ENCODE measurements at places on chromosomes 11 and 22.

GRCh38 chr11:119713359-119714040 lies 15.5 kb downstream of the NECTIN1 start:
- DNase-seq, result no peak

DNA sequence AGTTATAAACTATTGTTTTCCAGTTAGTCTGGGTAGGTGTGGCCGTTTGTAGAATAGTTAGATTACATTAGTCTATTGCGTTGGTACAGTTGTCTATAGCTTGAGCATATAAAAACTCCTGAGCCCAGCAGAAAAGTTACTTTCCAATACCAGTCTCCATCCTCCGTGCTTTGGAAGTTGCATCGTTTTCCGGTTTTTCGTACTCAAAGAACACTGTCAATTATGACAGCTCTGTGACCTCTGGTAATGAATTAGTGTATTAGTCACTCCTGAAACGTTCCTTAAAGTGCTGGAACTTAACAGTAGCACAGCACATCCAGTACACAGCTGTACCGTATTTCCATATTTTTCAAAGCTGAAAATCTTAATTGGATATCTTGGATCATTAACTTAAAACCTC lies 808 bp upstream of the MSANTD2 start:
- no peak for DNase-seq

DNA sequence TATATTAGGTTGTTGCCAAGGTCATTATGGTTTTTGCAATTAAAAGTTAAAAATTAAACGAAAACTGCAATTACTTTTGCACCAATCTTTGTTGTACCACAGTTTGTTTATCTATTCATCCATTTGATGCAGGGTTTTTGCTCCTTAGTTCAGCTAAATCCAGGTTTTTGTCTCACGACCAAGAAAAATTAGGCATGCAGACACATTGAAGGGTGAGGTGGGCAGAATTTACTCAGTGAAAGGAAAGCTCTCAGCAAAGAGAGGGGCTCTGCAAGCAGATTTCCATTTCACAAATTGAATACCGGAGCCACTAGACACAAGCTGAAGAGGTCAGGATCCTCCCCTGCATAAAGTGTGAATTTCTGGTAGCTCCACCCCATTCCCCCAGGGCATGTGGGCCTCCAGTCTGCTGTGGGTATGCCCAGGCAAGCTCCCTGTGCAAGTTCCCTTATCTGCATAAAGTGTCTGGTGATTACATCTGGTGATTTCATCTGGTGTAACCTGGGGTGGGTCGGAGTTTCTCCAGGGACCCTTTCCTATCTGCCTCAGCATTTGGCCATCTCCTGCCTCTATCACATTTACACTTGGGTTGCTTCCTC lies 33.3 kb downstream of the APOL6 start:
- DNase-seq, result no peak

GRCh38 chr11:60119710-60120109 lies 31.2 kb downstream of the MS4A2 start:
- DNase-seq, result no peak

DNA sequence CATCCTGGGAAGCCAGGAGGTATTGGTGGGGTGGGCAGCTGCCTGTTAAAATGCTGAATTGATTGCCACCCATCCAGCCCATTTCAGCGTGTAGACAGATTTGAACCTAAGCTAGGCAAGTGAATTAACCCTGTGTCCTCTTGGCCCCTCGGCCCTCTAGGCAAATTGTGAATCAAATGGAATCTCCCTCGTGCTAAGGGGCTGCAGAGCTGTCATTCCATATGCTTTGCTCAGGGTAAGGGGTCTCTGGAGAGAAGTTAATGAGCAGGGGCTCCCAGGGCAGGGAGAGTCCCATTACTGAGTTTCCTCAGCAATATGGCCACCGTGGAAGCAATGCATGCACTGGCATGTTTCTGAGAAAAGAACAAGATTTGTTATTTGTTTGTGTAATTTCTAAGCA lies 117.7 kb upstream of the RCN1 start:
- no peak for DNase-seq

- DNase-seq, result no peak
Observed at GRCh38 chr11:119029340-119030028, 1.2 kb downstream of the SLC37A4 start.

DNA sequence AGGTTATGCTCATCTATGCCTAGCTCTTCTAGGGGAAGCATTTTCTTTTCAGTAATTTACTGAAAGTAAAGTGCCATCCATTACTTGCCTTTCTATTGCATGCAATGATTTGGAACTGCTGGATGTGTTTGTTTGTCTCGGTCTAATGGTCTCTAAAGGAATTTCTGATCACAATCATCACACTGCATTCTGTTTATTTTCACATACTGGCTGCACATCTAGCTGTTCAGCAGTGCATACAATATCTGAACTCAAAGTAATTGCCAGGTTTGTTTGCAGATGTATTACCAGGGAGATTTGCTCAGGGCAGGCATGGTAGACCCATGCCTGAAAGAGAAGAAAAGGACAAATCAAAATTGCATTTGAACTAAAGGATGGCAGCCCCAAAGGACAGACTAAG lies 36.4 kb upstream of the CWF19L2 start:
- no peak for DNase-seq

DNA sequence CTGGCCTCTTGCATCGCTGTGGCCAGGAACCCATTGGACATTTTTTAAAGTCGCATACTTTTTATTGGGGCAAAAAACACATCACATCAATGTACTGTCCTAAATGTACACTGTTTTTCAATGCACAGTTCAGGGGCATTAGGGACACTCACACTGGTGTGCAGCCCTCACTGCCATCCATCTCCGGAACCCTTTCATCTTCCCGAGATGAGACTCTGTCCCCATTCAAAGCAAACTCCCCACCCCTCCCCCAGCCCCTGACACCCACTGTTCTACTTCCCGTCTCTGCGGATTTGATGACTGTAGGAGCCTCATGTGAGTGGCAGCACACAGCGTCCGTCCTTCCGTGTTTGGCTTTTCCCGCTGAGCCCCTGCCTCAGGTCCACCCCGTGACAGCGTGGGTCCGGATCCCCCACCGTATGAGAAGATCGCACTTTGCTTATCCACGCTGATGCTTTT lies 41.8 kb upstream of the TH start:
- no peak for DNase-seq

DNA sequence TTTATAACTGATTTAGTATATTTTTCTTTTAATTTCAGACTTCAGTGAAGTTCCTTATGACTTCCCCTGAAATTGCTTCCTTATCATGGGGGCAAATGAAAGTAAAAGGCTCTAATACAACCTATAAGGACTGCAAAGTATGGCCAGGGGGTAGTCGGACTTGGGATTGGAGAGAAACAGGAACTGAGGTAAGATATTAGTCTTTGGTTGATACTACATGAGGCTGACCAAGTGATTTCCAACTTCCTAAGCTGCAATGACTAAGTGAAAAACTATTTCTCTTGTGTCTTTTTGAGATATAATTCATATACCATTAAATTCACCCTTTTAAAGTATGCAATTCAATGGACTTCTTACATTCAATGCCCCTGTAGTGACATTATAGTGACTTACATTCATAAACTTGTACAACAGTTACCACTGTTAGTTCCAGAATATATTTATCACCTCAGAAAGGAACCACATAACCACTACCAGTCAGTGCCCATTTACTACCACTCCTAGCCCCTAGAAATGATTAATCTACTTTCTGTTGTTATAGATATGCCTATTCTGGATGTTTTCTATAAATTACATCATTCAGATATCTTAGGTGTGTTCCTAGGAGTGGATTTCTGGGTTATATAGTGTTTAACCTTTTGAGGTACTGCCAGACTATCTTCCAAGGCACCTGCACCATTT lies 21.6 kb downstream of the AAMDC start:
- DNase-seq, result no peak

DNA sequence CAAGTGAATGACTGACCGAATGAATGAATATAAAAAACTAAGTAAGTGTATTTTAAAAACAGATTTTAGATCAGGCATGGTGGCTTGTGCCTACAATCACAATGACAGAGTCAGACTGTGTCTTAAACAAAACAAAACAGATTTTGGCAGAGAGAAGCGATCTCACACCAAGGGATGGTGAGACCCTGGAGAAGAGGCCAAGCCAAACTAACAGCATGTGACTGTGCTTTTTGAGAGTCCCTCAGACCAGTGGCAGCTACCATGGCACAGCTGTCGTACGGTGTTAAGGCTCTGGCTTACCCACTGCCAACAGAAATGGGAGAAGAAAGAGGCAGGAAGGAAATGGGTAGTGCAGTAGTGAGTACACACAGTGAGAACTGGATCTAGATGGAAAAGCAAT lies 60.6 kb downstream of the SGSM3 start:
- DNase-seq, result no peak

DNA sequence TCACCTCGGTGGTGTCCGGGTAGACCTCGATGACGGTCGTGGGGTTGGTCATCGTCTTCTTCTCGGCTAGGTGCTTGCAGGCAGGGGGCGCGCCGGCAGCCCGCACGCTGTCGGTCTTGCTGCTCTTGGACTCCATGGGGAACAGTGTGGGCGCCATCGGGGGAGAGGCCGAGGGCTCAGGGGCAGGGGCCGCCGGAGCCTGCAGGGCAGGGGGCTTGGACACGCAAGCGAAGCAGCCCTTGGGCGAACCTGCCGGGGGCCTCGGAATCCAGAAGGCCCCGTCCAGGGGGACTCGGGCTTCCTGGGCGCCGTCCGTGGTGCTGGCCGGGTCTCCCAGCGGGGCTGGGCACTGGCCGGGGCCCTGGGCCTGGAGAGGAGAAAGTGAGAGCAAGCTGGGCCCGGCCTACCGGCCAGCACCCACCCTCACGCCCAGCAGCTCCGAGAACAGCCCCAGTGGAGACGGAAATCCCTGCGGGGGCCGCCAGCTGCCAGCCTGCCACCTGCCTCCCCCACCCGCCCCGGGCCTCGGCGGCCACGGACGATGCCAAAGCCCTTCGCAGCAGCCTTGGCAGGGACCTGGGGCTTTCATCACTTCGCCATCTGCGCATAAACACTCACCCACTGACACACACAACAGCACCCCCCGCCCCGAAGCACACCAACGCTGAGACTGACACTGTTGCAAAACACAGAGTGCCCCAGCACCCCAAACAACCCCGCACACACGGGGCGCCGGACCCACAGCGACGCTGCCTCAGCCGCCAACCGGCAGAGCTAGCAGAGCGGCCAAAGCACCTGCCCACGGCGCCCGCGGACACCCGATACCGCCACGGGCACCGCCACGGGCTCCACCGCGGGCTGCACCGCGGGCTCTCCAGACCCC lies 2.4 kb downstream of the IFITM10 start:
- DNase-seq, result no peak

DNA sequence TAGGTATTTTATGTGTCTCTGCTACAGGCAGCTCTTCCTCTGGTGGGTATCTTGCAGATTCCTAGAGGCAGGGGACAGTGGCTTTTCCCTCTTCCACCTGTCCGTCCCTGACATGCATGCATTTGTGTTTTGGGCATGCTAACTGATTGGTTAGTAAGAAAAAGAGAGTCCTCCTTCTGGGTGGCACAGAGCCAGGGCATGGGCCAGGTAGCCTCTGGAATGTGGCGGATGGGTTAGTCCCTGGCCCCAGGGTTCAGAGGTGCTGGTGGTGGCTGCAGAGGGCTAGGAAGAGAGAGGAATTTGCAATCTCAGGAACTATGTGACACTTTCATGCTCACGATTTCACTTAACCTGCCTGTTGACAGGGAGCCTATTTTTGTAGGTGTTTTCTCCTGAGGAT lies 5.8 kb upstream of the MS4A15 start:
- no peak for DNase-seq

DNA sequence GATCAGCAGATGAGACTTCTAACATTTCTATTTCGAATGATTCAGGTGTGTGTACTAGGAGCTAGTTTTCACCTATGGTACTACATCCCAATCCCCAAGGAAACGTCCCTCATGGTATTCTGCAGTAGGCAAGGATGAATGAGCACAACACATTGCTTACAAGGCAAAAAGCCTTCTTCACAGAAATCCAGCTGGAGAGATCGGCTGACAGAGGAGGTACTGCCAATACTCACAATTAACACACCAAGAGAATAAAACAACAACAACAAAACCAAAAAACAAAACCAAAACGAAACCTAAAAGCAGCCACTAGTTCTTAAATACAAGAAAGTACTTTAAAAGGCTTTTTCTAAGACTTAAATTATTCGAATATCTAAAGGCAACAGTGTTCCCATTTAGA lies 101.4 kb downstream of the PICALM start:
- DNase-seq, result no peak

GRCh38 chr22:38081941-38082828 lies 1.8 kb downstream of the SLC16A8 start:
- no peak for DNase-seq

DNA sequence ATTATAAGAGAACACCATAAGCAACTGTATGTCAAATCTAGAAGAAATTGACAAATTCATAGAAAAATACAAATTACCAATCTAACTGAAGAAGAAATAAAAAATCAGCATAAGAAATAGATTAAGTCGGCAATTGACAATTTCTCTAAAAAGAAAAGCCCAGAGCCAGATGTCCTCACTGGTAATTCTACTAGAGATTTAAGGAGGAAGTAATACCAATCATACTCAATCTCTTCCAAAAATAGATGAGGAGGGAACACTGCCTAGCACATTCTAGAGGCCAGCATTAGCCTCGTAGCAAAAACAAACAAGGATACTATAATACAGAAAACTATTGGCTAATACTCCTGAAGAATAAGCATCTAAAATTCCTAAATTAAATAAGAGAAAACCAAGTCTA lies 40.4 kb upstream of the IGLL5 start:
- DNase-seq, result no peak

GRCh38 chr11:102800767-102801166 lies 2.8 kb upstream of the MMP1 start:
- DNase-seq, result no peak

DNA sequence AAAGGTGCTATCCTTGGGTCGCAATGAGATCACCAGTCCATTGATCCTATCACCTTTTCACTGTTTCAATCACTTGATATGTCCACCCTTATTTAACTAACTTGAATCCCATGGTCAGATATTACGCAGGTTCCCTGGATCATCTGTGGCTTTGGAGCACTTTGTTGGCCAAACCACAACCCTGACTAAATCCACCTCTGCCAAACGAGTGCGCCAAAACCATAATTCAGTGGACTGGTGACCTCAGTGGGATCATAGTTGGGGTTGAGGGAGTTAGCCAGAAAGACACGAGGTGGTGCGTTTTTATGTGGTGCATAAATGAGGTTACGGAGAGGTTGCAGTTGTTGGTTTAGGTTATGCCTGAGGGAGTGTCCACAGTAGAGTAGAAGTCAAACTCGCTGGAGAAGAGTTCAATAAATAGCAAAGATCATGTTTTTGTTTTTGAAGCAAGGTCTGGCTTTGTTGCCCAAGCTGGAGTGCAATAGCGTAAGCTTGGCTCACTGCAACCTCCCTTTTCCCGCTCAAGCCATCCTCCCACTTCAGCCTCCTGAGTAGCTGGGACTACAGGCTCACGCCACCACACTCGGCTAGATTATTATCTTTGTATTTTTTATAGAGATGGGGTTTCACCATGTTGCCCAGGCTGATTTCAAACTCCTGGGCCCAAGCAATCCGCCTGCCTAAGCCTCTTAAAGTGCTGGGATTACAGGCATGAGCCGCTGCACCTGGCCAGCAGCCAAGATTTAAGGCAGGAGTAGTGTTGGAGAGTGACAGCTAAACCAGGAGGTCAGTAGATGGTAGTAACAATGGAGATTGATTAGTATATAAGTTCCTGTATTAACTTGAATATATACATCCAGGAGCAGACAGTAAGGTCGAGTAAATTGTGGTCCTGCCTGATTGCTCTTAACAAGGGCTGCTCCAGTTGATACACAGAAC lies 4.5 kb downstream of the FOXR1 start:
- DNase-seq, result no peak
